ENCODE measurements at places on chromosomes 2 and 18.

DNA sequence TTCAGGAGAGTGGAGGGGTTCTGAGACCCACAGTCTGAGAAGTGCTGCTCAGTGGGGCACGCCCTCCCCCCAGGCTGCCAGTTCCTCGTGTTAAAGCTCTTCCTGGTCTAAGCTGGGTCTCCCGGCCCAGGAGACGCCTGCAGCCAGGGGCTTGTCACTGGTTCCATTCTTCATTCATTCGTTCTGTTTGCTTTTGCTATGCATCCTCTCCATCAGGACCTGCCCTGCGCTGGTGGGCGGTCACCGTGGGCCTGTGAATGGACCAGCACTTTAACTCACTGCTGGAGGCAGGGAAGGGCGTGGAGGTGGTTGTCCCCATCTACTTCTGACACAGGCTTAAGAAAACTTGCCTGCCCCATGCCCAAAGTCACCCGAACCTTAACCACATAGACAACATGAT is 272.8 kb upstream of the HDAC4 start:
- no peak for DNase-seq

- DNase-seq, result no peak
These were observed 37.6 kb upstream of the ONECUT2 start for GRCh38 chr18:57397440-57398132.

GRCh38 chr2:25794544-25795276 is 83.6 kb downstream of the ASXL2 start:
- no peak for DNase-seq

DNA sequence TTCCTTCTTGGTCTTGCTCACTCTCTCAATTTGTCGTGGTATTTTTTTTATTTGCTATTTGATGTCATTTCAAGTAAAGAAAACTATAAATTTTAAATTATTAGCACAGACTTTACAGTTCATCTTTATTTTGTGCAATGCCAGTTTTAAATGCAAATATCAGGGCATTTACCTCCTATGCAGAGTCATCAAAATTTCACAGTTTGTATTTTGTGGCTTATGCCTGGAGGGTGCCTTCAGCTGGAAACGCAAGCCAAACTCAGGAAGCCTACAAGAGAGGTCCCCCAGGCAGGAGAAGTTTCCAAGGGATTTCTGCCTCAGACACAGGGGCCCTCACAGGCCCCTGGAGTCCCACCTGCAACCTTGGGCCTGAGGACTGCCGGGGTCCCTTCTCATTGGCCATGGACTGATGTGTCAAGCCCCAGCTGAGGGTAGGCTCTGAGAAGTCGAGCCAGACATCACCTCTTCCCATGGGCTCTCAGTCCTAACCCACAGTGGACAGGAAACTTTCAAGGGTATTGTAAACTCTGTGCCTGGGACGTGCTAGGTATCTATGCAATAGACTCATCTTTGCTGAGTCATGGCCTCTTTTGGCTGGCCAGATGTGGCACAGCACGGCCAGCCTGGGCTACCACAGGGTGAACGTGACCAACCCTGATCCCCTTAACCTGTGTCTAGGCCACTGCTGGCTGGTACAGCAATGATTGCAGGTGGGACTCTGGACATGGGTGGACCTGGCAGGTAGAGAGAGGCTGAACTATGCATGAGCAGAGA is 236.5 kb downstream of the CELF4 start:
- DNase-seq, result no peak

- DNase-seq, result no peak
These were observed 44.1 kb upstream of the CYRIA start for GRCh38 chr2:16709769-16710168.

DNA sequence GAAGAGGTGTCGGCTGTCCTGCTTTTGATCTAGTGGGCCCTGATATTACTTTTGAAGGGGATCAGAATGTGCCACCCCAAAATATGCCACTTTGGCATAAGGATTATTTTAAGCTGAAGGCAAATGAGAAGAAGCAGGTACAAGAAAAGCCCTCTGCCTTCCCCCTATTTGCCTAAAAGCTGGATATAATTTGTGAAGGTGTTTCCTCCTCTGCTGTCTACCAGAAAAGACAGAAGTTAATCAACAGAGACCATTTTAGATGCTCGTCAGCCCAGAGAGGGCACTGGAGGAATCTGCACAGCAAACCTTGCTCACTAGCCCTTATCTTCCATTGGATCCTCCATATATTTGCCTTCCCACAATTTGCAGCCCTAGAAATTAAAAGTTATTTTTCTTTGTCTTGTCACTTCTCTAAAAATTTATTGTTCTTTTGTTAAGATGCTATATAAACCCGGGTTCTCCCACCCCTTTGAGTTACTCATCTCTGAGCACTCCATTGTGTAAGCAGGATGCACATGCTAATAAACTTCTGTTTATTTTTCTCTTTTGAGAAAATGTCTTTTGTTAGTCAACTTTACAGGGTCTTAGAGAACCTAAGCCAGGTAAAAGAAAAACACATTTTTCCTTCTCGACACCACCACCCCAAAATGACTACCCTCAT is 163.2 kb upstream of the SLC1A4 start:
- no peak for DNase-seq

GRCh38 chr2:238699307-238700116 is 148.4 kb upstream of the TWIST2 start:
- DNase-seq, result no peak

GRCh38 chr18:41326311-41326710 is 628.7 kb upstream of the PIK3C3 start:
- DNase-seq, result no peak

DNA sequence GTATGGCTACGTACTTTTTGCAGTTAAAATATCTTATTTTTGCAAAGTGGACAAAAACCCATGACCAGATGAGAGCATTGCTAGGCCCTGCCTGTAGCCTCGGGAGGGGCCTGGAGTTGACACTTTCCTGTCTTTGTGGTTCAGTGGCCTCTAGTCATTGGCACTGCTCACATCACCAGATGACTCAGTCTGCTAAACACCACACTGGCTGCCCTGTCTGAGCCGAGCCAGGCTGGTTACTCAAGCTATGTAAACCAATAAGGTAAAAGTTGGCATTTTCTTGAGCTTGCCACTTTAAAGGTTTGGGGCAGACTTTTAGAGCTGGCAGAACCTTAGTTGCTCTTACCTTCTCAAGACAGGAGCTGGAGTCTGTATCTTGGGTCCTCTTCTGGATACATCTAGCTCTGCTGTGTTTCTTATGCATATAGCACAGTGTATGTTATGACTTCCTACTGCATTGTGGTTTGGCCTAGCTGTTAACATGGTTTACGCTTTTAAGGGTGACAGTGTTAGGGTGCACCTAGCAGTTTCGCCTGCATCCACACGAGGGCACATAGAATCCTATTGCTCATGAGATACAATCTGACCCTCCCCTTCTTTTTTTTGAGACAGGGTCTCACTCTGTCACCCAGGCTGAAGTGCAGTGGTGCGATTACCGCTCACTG is 76.4 kb downstream of the AP1S3 start:
- DNase-seq, result no peak

DNA sequence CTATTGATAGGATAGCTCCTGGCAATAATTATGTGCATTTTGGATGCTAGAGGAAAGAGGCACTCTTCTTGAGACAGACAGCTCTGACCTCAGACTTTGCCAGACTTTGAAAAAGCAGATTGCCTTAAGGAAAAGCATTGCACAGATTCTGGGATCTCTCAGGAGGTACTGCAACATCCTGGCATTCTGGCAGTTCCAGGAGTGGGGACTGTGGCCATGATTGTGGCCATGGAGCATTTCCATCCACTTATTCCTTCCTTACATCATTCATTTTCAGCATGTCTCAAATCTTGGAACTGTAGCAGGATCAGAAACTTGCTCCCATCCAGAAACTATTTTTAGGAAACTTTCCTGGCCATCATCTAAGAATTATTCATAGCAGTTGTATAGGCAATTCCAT is 144.9 kb upstream of the FOSL2 start:
- no peak for DNase-seq

DNA sequence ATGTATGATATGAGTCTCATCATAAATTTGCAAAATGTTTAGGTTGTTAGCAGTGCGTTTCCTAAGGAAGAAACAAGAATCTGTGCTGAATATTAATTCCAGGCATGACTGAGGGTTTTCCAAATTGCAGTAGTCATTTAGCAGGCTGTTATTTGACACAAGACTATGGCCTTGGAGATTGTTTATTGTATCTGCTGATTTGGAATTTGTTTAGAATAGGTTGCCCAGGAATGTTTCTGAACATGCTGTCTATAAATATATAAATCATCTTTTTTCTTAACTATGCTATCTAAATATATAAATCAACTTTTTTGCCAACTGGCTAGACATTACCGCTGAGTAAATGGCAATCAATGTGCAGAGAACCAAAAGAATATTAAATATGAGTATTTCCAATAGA is 90.9 kb downstream of the DOK6 start:
- no peak for DNase-seq

GRCh38 chr2:179376881-179377280 is 112.2 kb upstream of the SESTD1 start:
- DNase-seq, result no peak

DNA sequence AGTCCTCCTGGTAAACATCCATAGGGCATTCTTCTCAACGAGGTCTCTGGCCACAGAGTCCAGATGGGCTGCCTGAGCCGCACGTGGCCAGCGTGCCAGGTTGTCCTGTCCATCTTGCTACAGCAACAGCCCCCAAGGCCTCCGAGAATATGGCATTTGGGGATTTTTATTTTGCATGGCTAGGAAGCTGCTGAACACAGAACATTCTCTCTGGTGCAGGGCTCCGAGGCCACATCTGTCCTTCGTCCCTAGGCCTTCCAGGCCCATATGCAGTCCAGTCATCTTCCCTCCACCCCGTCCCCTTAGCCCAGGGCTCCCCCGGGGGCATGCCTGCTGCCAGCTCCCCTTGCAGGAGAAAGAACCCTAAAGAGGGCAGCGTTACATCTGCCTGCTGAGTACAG is 2.3 kb downstream of the HDAC4 start:
- DNase-seq, result no peak

GRCh38 chr2:72155737-72156136 is 8.1 kb upstream of the CYP26B1 start:
- DNase-seq, result no peak

DNA sequence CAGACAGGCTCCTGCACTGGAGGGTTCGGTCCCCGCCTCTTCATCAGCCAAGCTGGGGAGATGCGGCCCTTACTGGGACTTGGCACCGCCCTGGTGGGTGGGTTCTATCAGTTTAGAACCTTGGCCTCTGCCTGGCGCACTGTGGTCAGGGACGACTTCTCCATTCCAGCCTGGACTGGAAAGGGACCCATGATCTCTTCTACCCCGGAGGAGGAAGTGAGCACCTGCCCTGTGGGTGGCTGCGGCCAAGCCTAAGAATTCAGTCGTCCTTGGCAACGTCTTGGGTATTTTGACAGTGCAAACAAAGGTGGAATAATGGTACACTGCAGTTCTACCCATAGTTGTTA is 106.9 kb upstream of the CD302 start:
- no peak for DNase-seq

DNA sequence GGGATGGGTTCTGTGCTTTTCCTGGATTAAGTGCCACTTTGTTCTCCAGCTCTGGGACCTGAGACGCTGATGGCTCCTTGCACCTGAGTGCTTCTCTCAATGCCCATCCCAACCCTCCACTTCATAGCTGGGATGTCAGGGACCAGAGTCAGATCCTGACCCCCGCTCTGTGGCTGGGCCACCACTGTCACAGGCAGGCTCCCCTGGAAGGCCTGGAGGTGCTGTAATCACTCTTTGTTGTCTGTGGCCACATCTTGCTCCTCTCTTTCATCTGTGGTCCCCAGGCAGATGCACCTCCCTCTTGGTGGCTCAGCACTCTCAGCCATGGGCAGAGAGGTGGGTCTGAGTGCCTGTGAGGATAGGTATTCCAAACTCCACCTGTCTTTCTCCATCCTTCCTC is 62.4 kb downstream of the CAPN13 start:
- no peak for DNase-seq

DNA sequence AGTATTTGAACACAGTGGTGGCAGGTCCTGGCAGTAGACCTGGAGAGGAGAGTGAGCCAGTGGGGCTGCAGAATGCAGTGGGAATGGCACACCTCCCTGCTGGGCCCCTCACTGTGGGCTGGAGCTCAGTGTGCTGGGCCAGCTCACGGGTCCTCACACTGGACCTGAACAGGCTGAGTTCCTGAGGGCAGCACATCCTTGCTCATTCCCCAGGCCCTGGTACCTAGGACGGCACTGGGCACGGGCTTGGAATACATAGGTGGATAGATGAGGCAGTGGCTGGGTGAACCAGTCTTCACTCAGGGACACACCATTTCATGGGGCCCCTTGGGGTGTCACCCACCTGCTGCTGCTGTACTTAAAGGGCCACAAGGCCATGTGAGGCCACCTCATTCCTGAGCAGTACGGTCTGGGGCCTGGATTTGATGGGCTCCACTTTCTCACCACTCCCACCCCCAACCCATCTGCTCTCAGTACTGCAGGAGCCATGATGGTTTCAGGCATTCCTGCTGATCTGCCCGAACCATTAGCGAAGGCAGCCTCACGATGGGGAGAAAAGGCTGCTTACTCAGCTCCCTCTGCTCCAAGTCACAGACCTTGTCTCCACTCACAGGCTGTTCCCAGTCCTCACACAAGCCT is 4.2 kb downstream of the TMEM177 start:
- no peak for DNase-seq

- no peak for DNase-seq
These were observed 12.9 kb upstream of the SIX3 start for GRCh38 chr2:44928483-44929158.

DNA sequence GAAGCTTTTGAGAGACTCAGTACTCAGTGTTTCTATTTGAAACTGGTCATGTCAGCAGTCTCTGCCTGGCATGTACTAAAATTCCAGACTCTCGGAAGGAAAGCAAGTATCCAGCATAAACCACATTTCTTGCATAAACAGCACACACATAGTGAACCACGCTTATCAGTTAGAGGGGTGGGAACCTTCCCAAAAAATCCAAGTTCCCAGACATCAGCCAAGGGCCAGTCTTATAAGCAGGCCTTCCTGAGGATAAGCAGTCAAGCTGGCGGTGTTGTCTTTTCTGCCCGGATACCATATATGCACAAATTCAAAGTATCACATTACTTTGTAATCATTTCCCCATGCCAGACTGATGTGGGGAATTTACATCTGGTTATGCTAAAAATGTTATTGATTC is 73.6 kb downstream of the ST6GAL2 start:
- no peak for DNase-seq

GRCh38 chr2:19702267-19702666 is 199.5 kb downstream of the TTC32 start:
- DNase-seq, result no peak

DNA sequence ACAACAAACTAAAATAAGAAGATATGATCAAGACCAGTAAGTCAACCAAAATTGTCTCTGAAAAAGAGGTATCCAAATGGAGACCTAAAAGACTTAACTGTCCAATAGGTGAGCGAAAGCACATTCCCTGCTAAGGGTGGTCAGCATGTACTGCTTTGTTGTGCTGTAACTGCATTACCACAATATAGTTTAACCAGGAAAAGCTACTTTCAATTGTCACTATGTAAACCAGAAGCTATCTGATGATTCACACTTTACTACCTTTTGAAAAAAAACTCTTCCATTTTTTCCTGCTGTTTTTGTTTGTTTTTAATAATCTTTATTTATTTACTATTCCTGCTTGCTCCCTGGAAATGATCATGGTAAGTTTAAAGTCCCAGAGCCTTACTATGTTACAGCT is 36.1 kb downstream of the ASXL2 start:
- DNase-seq, result no peak

GRCh38 chr2:222448748-222449181 is 24.4 kb downstream of the SGPP2 start:
- DNase-seq, result no peak
